ENCODE measurements at places on chromosomes 1 and 21.

DNA sequence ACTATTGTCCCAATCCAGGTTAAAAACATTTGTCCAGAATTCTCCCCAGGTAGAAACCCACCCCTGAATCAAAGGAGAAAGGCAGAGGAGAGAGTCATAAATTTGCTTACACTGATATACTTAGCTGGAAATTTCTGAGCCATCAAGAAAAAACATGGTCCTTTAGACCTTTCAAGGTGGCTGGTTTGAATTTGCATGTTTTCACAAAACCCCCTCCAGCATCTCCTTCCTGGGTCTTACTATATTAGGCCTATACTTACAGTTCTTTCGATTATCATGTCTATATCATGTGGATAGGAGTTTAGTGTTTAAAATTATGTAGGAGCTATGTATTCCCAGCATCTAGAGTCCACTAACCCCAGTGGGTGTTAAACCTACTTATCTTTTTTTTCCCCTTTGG, 178.2 kb downstream of the PLPP3 start:
- DNase-seq: no peak

- DNase-seq: peak; percentile 46
Observed at GRCh38 chr1:85109475-85109874, 61.2 kb upstream of the MCOLN3 start.

GRCh38 chr1:223363057-223363855, 720 bp downstream of the SUSD4 start:
- DNase-seq: peak; percentile 33

DNA sequence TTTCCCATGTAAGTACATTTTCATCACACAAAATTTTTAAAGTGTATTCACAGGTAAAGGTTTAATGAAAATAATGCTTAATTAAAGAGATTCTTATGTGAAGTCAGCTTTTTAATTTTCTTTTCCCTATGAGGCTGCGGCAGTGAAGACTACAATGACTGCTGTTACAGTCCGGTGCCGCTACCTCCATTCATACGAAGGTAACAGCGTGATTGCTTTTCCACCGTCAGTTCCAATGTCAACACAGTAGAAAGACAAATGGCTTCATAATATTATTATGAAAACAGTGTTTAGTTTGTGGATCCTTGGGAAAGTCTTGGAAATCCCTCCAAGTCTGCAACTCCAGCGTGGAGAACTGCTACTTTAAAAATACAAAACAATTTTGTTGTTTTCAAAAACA, 254.9 kb upstream of the NRIP1 start:
- DNase-seq: no peak

- DNase-seq: no peak
Observed at GRCh38 chr1:151386002-151386401, 13.4 kb upstream of the PSMB4 start.

- no peak for DNase-seq
Observed at GRCh38 chr1:84861516-84861915, 31.5 kb downstream of the LPAR3 start.

DNA sequence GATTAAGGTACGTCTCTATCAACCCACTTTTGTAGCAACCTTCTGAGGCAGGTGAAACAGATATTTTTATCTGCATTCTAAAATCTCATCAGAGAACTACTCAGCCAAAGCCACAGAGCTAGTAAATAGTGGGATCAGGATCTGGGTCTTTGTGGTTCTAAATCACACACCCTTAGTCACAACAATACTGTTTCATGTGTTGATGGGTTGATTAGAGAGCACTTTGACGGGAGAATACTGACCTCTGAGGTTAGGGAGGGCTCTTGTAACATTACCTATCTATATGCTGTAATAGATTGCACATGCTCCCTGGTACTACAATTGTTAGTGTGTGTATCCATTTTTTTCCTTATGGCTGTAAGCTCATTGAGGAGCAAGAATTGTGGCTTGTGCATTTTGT, 45.5 kb upstream of the CCDC190 start:
- DNase-seq: no peak

GRCh38 chr1:210260096-210260495, 27.5 kb downstream of the SERTAD4 start:
- DNase-seq: no peak

DNA sequence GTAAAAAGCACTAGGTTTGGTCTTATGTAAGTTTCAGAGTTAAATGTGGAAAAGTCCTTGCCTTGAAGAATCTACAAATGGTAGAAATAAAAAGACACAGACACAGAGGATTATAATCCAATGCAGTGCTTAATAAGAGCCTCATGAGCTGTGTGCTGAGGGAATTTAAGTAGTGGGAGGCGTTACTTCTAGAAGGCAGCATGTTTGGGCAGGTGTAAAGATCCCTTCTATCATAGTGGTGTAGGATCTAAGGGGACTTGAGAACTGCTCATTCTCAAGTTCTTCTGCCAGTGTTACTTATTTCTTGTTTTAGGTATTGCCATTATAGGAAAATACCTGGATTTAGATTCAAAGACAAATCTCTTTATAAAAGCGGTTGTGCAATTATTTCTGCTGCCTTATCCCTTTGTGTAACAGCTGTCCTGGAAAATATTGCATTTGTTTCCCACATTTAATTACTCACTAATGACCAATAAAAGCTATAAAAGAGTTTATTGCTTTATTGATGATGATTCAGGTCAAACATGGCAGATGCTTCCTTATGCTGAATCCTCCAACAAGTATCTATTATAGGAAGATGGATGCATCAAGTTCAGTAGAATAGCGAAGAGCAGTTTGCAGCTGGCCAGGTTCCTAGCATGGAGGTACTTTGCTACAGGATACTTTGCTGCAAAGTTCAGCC, 132.5 kb upstream of the IVNS1ABP start:
- DNase-seq: no peak

DNA sequence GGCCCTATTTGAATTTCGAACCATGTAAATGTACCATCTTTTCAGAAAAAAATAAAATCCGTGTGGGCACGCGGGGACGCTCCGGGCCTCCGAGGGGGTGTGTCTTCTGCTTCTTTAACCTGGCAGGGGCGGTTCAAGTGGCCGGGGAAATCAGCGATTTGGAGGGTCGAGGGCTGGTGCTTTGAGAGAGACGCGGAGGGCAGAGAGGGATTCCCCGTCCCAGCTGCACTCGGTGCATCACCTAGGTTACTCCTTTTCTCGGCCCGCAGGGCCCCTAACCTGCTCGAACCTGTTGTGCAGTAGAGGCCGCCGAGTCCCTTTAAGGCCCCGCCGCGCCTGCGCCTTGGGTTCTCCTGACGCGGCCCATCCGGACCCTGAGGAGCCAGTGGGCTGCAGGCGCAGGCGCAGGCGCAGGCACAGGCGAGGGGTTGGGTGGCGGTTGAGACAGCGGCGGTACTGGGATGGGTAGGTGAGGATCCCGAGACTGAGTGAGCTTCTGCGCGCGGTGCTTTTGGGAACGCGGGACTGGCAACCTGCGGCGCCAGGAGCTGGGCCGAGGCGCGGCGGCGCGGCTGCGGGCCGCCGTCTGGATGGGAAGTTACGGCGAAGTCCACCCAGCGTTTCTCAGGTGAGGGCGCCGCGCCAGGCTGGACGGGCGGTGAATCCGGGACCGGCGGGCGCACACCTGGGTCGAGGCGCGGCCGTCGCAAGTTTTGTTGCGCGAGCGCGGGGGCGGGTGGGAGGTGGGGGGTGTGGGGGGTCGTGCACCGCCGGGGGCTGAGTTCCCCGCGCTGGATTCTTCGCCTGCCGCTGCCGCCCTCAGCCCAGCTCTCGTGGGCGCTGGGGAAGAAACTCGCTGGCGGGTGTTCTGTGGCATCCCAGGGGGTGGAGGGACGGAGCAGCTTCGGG, at the start of gene NBPF3:
Gene NBPF3 (plus strand): TSS at position 417 of the 909 bp plus-strand sequence. CDS start 4,950 bp downstream, outside the sequence.
- DNase-seq: peak; percentile 82

DNA sequence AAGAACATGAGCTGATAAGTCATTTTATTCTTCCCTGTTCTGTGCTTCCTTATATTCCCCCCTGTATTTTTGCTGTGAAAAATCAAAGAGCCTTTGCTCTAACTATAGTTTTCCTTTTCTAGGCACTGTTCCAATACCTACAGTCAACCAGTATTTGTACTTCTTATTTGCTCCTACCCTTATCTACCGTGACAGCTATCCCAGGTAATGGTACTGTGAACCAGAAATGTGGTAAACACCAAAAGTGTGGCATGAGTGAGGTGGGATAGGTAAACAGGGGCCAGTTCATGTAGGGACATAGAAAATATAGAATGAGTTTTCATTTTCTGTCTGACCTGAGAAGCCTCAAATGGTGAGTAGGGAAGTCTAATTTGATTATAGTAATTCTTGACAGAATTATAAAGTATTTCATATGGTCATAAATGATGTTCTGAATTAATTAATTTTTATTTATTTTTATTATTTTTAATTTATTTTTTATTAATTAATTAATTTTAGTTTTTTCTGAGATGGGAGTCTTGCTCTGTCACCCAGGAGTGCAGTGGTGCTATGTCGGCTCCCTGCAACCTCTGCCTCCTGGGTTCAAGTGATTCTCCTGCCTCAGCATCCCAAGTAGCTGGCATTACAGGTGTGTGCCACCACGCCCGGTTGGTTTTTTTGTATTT, 22.9 kb upstream of the AXDND1 start:
- DNase-seq: no peak

DNA sequence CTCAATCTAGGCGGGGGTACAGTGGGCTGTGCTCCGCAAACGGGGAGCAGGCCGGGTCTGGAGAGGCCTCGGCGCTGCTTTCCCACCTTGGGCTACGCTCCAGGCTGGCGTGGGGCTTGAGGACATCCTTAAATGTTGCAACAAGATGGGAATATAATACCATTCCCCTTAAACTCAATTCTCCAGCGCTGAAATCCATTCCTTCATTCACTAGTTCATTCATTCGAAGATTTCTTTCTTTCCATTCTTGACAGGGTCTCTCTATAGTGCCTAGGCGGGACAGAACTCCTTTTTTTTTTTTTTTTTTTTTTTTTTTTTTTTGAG, 261 bp upstream of the DPM3 start:
- no peak for DNase-seq

GRCh38 chr1:41622859-41623732, 138.6 kb upstream of the EDN2 start:
- no peak for DNase-seq

DNA sequence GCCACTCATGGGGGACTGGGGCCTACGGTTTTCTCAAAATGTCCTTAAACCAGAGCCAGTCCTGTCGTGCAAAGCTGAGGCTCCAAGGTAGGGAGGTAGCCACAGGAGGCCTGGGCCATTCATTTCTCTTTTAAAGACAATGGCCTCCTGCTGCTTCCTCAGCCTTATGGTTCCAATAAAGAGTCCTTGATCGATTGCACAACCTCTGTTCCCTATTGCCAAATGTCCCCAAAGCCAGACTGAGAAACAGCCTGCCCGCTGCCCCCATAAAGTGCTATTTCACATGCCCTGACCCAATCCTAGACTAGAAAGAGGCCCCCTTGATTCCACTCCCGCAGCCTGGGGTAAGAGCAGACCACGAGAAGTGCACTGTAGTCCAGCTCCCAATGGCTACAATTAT, 166.7 kb downstream of the CLIC6 start:
- no peak for DNase-seq

GRCh38 chr1:29920316-29920715, 684.0 kb downstream of the PTPRU start:
- DNase-seq: no peak

GRCh38 chr1:207007352-207008033, 25.1 kb downstream of the C1orf116 start:
- DNase-seq: no peak

DNA sequence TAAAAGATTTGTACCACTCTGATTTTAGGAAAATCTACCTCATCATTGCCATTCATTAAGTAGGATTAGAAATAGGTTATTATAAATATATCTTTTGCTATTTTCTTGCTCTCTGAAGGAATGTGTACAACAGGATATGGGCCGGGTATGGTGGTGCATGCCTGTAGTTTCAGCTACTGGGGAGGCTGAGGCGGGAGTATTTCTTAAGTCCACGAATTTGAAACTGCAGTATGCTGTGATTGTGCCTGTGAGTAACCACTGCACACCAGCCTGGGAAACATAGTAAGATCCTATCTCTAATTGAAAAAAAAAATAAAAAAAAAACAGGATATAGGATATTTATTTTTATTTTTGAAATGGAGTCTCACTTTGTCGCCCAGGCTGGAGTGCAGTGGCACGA, 50.0 kb downstream of the CLIC4 start:
- DNase-seq: no peak

DNA sequence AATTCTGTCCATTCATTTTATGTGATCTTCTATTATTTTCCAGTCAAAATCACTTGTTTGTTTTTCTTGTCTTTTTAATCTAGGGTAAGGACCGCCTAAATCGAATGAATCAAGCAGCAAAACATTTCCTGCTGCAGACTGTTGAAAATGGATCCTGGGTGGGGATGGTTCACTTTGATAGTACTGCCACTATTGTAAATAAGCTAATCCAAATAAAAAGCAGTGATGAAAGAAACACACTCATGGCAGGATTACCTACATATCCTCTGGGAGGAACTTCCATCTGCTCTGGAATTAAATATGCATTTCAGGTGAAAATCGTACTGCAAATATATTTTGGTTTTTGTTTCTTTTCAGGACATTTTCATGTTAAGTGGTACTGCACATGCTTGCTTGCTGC, 20.5 kb downstream of the CLCA4 start:
- no peak for DNase-seq

DNA sequence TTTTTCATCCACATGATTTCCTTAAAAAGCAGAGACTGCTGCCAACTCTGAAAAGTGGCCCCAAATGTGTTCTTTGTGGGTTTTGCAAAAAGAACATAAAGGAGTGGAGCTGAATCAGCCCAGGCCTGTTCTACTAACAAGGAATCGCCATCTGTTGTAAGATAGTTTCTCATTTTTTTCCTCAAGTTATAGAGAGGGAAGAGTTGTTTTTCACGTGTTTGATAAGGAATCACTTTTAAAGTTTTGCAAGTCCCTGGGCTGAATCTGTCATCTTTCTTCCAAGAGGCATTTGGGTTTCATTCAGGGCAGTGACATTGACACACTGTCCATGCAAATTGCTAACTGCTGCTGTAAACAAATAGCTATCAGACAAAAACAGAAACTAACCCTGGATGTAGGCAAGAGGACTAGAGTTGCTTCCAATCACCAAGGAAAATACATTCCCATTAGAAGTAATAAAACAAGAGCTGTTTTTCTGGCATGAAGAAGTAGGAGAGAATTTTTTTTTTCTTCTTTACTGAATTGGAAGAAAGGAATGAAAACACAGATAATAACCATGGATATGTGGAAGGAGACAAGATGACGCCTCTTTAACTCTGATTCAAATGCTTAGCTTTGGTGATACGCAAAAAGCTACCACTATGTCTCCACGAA, 58.8 kb upstream of the TBX15 start:
- peak; percentile 5 for DNase-seq

- peak; percentile 80 for DNase-seq
Observed at GRCh38 chr1:27662707-27663393, 9.1 kb downstream of the IFI6 start.

- no peak for DNase-seq
Observed at GRCh38 chr1:14929547-14930246, 223.8 kb upstream of the TMEM51 start.

- no peak for DNase-seq
Observed at GRCh38 chr1:68191717-68192116, 40.6 kb downstream of the WLS start.

DNA sequence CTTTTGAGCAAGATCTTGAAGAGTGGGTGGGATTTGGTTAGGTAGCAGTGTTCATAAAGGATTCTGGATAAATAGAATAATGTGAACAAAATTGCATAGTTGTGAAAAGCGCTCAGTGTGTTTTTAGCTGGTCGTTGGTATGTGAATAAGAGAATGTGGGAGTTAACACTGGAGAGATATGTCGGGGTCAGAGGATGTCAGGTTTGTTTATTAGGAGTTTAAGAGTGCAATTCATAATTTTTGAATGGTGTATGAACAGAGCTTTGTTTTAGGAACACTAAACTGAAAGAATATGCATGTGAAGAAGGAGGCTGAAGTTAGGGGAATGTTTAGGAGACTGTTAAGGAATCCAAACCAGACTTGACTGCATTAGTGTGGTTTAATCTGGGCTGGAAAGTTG, 9.4 kb downstream of the USP16 start:
- no peak for DNase-seq

GRCh38 chr1:90716552-90717355, at the start of gene BARHL2:
Gene BARHL2, minus strand, starts transcription at chr1:90717302. Its CDS starts 107 bp downstream, at chr1:90717195.
- DNase-seq: peak; percentile 40
